ENCODE measurements at places on chromosomes 5 and 9.

GRCh38 chr9:4794691-4795090, 1.9 kb downstream of the RCL1 start:
- no peak for DNase-seq

- DNase-seq = no peak
These were observed 297.4 kb downstream of the ENC1 start for GRCh38 chr5:74342948-74343682.

GRCh38 chr9:3181049-3181953, 337.4 kb upstream of the PUM3 start:
- DNase-seq = no peak

GRCh38 chr5:17094830-17095229, 122.6 kb upstream of the BASP1 start:
- no peak for DNase-seq

- no peak for DNase-seq
These were observed 1.8 kb downstream of the TMOD1 start for GRCh38 chr9:97502984-97503861.

DNA sequence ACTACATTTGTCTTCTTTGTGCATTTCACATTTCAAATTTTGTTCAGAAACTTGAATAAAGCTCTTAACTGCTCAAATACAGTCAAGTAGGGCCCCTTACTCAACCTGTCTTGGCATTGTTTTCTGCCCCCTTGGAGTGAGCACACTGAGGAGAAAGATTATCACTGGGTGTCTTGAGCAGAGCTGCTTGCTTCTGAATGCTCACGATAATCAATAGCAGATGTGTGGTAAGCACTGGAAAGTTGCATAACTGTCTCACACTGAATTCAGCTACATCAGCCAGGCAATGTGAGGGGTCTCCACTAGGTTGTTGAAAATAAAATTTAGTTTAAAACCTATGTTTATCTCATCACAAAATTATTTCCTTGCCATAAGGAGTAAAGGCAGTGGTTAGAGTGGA, 7.8 kb upstream of the TNFAIP8 start:
- DNase-seq = no peak

GRCh38 chr5:95995962-95996489, 34.4 kb upstream of the ELL2 start:
- no peak for DNase-seq

All from T1000 (cell line).